ENCODE measurements at places on chromosomes 5 and 9. TPM values are rescaled to one million over a fixed set of nuclear protein-coding genes. Genes with fewer than 3 reads are reported as not detected.

GRCh38 chr5:139186261-139186660, 11.9 kb downstream of the SIL1 start:
- H3K27ac ChIP-seq, result no peak overlapping the region
- H3K4me1 ChIP-seq, result peaks cover 6% of the 10 kb centered on the region
- H3K4me3 ChIP-seq, result no peak overlapping the region
- DNase-seq, result no peak

TLR4 gene
- 33.4 TPM for total RNA-seq

DNA sequence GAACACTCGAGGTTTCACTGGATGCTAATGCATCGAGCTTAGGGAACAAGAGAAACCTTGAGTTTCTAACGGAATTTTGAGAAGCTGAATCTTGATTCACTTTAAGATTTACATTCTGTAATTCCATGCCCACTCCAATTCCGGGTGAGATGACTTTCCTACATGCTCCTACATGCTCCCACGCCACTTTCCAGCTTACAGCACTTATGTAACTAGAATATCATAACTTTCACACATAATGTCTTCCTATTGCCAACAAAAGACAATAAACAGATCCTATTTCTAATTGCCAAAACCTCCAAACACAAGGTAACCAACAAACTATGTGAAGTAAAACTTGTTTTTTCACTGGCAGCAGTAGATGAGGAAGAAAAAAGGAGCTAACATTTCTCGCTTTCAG, 72.9 kb downstream of the ECPAS start:
- peaks cover 62% of the 10 kb centered on the region for H3K36me3 ChIP-seq
- no peak for DNase-seq
- no peak overlapping the region for H3K4me3 ChIP-seq

GRCh38 chr9:72217306-72217842, 68.1 kb downstream of the GDA start:
- no peaks in the 10 kb centered on the region for H3K36me3 ChIP-seq
- H3K4me1 ChIP-seq, result no peaks in the 10 kb centered on the region
- DNase-seq, result no peak
- no peak overlapping the region for H3K27ac ChIP-seq

DNA sequence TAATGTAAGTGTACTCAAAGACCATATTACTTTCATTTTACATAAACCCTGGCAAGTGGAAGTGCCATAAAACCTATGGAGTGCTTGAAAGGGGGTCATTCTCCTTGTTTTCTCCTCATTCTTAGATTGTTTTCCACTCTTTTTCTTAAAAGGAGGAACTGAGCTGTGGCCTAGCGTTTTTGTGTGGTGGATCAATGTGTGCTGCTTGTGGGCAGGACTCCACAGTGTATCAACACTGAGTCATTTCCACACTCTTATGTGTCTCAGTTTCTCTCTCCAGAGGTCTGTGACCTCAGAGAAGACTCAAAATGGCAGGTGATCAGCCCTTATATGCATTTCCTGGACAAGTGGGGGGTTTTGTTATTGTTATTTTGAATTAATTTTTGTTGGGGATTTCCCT, 516.1 kb upstream of the CDH10 start:
- H3K4me1 ChIP-seq, result no peaks in the 10 kb centered on the region
- H3K4me3 ChIP-seq, result no peak overlapping the region
- no peaks in the 10 kb centered on the region for H3K27me3 ChIP-seq
- H3K36me3 ChIP-seq, result no peaks in the 10 kb centered on the region

- H3K4me3 ChIP-seq, result no peak overlapping the region
- H3K4me1 ChIP-seq, result no peaks in the 10 kb centered on the region
- no peaks in the 10 kb centered on the region for H3K27me3 ChIP-seq
- H3K36me3 ChIP-seq, result no peaks in the 10 kb centered on the region
These were observed 1835.2 kb upstream of the NUDT12 start for GRCh38 chr5:105397749-105398148.

CCDC152 gene
- total RNA-seq, result 1.1 TPM

DNA sequence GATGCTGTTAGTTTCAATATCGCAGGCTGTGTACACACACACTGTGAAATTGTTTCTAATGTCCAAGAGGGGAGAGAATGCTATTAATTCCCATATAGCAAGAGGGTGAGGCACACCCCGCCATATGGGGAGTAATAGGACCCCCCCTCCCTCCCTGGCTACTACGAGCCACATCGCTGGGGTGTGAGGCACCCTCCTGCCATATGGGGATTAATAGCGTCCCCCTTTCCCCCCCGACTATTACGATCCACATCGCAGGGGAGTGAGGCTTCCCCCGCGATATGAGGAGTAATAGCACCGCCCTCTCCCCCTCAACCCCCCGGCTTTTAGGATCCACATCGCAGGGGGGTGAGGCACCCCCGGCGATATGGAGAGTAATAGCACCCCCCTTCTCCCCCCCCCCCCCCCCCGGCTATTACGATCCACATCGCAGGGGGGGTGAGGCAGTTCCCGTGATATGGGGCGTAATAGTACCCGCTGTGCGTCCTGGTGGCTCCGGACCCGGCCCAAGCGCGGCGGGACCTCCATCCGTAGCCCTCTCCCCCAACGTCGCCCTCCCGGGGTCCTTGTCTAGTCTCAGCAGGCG, 494 bp upstream of the STK32A start:
- no peak overlapping the region for H3K27ac ChIP-seq
- no peaks in the 10 kb centered on the region for H3K36me3 ChIP-seq
- peak overlapping the region; percentile 64 for H3K4me3 ChIP-seq
- DNase-seq, result no peak
- H3K27me3 ChIP-seq, result peaks cover 5% of the 10 kb centered on the region
- no peaks in the 10 kb centered on the region for H3K4me1 ChIP-seq
